ENCODE measurements at places on chromosomes 11 and 22.

DNA sequence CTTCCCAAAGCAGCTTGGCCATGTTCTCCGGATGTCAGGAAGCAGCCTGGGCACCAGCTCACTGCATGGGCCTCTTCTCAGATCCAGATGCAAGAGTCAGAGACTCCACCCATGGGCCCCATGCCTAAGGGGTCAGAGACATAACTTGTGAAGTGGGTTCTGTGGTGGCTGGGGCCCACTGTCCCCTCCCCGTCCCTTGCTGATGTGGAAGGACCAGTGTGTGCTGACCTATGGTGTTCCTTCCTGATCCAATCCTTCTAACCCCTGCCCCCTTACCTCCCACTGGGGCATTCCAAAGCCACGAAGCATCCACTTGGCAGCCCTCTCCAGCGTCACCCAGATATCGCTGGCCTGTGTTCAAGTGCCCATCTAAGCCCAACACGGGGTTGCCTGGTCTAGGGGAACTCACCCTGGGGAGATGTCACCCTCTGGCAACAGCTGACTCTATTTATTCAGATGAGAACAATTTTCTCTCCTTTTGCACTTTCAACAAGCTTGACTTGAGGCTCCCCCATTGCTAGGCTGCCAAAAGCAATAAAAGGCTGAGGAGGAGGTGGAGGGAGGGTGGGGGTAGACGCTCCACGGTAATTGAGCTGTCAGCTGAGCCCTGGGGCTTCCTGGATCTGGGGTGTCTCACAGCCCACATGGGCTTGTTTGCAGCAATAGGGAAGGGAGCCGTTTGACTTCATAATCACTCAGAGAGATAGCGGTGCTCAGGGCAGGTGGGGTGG lies 158.5 kb downstream of the ADAMTS15 start:
- peak; percentile 46 for DNase-seq

GRCh38 chr11:16367252-16367651 lies 10.9 kb upstream of the SOX6 start:
- no peak for DNase-seq

DNA sequence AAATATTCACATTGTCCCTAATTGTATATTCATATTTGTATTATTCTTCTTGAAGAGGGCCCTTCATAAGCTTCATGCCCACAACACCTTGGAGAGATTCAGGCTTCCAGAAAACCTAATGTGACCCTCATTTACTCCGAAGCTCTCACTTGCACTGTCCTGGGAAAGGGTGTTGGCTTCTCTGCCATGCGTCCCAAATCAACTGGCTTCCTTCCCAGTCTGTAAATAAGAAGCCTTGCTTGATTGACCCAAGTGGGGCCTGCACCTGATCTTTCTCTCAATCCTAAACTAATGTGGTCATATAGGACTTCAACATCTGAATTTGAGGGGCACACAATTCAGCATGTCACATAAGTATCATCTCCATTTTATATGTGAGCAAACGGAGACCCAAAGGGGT lies 40.5 kb upstream of the ZBTB16 start:
- DNase-seq, result no peak

GRCh38 chr11:62569611-62570010 lies 4.1 kb downstream of the EEF1G start:
- no peak for DNase-seq

DNA sequence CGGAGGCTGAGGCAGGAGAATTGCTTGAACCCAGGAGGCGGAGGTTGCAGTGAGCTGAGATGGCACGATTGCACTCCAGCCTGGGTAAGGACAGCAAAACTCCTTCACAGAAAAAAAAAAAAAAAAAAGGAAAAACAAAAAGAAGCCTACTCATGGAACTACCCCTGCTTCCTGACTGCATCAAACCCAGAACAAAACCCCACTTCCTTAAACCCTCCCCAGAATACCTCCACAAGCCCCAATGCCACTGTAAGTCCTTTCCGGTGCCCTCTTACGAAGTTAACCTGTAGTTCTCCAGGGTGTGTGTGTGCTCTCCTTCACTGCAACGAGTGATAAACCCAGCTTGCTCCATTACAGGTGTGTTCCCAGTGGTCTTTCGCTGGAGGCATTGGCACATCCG lies 8.6 kb upstream of the TOLLIP start:
- DNase-seq, result no peak

GRCh38 chr22:22030493-22031182 lies 48.1 kb upstream of the TOP3B start:
- DNase-seq, result peak; percentile 35

GRCh38 chr11:29263971-29264682 lies 752.7 kb downstream of the KCNA4 start:
- no peak for DNase-seq

DNA sequence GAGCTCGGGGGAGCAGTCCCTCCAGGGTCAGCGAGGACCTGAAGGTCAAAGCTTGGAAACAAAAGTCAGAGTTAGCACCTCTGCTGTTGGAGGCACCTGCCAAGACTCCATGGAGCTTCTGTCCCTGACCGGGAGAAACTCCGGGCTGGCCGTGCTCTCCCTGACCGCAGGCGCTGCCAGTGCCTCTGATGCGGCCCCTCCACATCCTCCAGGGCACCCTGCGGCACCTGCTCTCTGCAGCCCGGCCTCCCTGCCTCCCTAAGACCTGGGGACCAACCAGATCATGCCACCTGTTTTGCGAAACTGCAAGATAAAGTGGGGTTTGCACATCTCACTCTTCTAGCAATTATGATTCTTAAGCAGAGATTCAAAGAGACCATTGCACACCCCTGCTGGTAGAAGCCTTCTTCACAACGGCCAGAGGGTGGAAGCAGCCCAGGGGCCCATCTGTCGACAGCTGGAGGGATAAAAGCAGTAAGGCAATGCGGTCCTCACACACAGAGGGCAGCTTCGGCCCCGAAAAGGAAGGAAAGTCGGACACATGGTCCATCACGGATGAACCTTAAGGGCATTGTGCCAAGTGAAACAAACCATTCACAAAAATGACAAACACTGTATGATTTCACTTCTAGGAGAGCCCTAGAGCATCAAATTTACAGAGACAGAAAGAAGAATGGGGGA lies 477.1 kb downstream of the BRD1 start:
- peak; percentile 65 for DNase-seq

GRCh38 chr11:131644204-131644795 lies 273.9 kb downstream of the NTM start:
- DNase-seq, result no peak

DNA sequence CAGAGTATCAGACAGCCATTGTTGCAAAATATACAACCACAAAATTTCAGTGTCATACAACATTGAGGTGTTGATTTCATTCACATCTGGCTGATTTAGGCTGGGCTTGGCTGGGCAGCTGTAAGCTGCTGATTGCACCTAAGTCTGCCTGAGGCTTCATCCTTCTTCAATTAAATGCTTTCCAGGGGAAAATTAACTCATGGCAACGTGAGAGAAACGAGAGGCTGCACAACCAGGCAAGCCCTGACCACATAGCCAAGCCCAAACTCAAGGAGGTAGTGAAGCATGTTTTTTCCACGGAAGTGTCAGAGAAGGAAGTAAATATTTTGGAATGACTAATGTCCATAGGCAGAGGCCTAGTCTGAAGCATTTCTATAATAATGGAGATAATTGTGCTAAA lies 273.8 kb upstream of the ZC3H12C start:
- no peak for DNase-seq

DNA sequence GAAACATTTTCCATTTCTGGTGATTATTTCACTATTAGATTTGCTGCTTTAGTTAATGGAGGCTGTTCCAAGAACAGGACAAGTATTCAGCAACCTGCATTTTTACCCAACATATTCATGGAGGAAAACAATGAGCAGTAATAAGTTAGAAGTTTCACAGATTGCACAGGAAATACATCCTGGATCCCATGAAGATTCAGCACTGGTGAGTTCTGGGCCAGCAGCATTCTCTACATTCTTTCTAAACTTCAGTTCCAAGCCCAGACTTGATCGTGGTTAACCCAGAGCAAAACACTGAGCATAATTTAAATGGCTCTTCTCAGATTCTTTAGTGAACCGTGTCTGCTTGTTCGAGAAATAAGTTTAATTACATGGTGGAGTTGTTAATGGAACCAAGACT lies 3.8 kb downstream of the FJX1 start:
- DNase-seq, result peak; percentile 56

DNA sequence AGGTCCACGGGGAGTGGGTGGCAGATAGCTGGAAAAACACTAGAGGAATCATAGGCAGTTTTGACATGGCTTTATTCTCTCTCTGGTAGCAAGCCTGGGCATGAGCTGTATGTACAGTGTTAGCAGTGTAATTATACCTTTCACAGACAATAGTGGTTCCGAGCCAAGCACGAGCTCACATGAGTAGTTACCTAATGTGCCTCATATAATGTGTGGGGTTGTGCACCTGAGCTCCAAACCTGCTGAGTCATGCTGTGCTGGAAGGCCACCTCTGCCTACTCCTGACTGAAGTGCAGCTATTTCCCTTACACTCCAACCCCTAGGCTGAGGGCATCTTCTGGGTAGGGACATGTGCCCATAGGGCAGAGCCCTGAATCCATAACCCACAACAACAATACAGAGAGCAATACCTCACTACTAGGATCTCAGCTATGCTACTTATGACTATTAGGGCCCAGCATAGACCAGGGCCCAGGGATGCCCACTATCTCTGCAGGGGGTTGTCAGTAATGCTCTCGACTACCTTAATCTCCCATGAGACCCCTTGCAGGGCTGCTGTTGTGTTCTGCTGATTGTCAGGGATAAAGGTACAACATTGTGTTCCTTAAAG lies 432.1 kb downstream of the DYNC2H1 start:
- no peak for DNase-seq

All from Daoy (cell line).